ENCODE measurements at places on chromosomes 13 and 19. TPM values are rescaled to one million over a fixed set of nuclear protein-coding genes. Genes with fewer than 3 reads are reported as not detected.

IFI30 gene
- total RNA-seq: 72.3 TPM

PSENEN gene
- total RNA-seq: 30.1 TPM

ALOX5AP gene
- 69.9 TPM for total RNA-seq

IL4I1 gene
- total RNA-seq: 2.2 TPM

TSHZ3 gene
- total RNA-seq: 10.2 TPM

TIMM13 gene
- total RNA-seq: 19.4 TPM

CARS2 gene
- 45.9 TPM for total RNA-seq

ZNF442 gene
- 0.81 TPM for total RNA-seq

VSTM2B gene
- not detected for total RNA-seq

KL gene
- total RNA-seq: 1.1 TPM

FKRP gene
- total RNA-seq: 20.6 TPM

FFAR1 gene
- total RNA-seq: not detected

ICAM5 gene
- total RNA-seq: 0.49 TPM

MOB3A gene
- total RNA-seq: 50.9 TPM

NAPSA gene
- total RNA-seq: not detected

- no peak for DNase-seq
Measured at GRCh38 chr13:74794147-74794546, 659.9 kb upstream of the KLF12 start.

- no peak for DNase-seq
Measured at GRCh38 chr13:26785838-26786630, 25.4 kb upstream of the GPR12 start.

GRCh38 chr19:17404015-17404414 lies 1.4 kb downstream of the BST2 start:
- DNase-seq: no peak

GRCh38 chr13:21310220-21310619 lies 133.8 kb downstream of the MRPL57 start:
- DNase-seq: no peak

- no peak for DNase-seq
Measured at GRCh38 chr13:95176611-95177259, 124.5 kb downstream of the ABCC4 start.

DNA sequence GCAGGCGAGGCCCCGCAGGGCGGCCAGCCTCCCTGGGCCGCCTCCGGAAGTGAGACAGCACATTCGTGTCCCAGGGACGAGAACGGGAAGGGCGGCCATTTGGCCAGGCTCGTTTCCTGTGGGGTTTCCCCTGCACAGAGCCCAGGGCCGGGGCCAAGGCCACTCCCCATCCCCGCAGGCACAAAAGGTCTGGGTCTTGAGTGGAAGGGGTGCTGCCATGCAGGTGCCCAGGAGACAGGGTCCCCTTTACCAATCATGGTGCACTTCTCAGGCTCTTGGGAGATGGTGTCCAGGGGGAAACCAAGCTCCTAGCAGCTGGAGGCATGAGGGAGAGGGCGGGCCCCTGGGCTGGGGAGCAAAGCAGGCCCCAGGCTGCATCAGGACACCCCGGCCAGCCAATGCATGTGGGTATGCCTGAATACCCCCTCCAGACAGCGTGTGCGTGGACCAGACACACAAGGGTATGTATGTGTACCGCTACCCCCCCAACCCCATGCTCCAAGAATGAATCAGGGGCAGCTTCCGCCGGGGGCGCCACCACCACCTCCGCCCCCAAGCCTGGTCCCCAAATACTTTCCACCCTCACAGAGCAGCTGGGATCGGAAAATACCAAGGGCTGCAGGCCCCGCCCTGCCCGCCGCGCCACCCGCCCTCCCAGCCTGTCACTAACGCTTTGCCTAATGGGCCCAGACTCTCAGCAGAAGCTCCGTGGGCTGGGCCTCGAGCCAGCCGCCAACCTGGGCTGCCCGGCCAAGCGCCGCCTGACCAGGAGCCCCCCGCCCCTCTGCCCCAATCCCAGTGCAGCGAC lies 37.6 kb upstream of the NANOS3 start:
- peak; percentile 65 for DNase-seq

- no peak for DNase-seq
Measured at GRCh38 chr13:18944501-18945068, 237.0 kb downstream of the TUBA3C start.

GRCh38 chr19:5624741-5625278 lies 1.9 kb downstream of the SAFB start:
- no peak for DNase-seq

- DNase-seq: no peak
Measured at GRCh38 chr19:39599116-39599515, 3.2 kb upstream of the LGALS13 start.

DNA sequence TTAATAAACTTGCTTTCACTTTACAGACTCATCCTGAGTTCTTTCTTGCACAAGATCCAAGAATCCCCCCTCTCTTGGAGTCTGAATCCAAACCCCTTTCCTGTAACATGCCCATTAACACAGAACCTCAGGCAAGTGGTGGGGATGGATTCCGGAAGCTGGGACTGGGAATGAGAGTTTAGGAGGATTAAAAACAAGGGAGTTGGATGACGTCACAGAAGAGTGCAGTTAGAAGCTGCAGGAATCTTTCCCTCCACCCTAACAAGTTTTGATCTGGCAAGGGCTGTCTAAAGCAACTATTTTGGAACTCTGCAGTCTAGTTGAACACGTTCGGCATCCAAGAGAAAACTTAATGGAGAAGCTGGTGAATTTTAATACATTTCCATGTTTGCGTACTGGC lies 48.2 kb upstream of the PEPD start:
- DNase-seq: no peak

GRCh38 chr13:27839809-27840467 lies 47.7 kb downstream of the GSX1 start:
- no peak for DNase-seq

- no peak for DNase-seq
Measured at GRCh38 chr13:94280845-94281244, 198.6 kb downstream of the DCT start.

GRCh38 chr13:113815151-113816058 lies 48.5 kb downstream of the GAS6 start:
- DNase-seq: no peak

DNA sequence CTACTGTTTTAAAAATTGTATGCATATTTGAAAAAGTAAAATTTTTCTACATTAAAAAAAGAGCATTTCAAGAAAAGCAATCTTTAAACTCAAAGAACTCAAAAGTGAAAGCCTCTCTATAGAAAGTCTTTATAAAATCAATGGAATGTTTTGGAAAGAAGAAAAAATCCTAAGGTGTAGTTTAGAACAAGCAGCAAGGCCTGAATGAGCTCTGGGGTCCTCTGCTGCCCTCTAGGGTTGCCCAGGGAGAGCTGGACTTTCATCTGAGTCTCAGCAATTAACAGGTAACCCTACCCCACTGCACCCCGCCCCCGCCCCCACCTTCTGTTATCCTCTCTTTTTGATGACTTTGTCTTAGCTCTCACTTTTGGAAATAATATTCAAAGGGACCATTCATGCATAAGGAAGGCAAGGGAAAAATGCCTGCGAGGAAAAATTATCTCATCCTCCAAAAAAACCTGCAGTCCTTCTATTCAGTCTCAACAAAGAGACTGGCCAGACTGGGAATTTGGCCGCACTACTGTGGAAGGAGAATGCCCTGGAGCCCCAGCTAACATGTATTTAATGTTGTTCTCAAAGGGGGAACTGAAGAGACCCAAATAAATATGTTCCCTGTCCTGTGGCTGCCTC lies 24.1 kb downstream of the SLC25A30 start:
- no peak for DNase-seq

DNA sequence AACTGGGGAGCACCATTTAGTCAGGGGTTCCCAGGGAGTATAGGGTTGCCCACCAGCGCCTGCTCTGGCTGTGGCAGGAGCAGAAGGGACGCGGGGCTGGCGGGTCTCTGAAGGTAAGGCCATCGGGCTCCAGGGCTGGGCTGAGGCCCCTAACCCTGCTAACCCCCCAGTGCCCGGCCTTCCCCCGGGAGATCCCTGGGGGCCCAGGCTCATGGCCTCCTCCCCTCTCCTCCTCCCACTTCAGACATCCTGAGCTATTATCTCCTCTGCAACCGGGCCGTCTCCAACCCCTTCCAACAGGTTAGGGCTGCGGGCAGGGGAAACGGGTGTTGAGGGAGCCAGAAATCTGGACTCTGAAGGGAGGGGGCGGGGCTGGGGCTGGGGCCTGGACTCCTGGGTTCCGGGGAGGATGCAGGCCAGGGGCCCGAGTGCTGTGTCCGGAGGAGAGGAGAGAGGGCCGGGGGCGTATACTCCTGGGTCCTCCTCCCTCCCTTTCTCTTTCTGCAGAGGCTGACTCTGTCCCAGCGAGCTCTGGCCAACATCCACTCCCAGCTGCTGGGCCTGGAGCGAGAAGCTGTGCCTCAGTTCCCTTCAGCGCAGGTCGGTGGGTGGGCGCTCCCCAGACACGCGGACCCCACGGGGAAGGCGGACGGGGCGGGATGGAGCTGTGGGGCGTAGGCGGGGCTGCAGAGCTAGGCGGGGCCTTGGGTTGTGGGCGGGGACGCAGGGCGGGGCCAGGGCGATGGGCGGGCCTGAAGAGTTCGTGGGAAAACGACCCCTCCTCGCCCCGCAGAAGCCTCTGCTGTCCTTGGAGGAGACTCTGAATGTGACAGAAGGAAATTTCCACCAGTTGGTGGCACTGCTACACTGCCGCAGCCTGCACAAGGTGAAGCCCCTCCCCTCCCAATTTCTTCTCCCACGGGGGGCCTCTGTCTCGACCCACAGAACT lies 15.3 kb downstream of the TTYH1 start:
- no peak for DNase-seq

DNA sequence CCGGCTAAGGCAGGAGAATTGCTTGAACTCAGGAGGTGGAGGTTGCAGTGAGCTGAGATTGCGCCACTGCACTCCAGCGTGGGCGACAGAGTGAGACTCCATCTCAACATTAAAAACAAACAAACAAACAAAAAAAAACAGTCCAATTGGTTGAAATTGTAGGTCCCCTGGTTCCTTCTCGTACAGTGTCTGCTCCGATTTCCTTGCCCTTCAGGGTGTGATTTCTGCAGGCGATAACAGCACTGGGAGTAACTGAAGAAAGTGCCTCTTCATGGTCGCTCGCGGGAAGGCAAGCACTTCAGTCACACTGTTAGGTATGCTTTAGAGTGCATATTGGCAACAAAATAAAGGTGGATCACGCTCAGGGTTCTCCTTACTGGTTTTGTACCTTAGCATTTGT lies 39.7 kb downstream of the TPT1 start:
- DNase-seq: no peak

GRCh38 chr19:44232867-44233266 lies 20.5 kb downstream of the ZNF227 start:
- no peak for DNase-seq

DNA sequence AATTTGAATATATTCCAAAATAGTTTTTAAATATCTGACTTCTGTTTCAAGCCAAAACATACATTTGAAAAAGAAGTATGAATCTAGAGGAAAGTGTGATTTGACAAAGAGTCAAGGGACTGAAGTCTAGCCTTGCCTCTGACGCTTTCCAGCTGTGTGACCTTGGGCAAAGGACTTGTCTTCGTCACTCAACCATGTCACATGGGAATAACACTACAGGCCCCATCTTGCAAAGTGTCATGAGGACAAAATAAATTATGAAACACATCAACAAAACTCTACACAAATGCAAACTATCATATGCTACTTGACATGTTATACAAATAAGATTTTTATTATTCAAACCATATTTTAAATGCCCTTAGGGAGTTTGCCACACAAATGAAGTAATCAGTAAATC lies 73.0 kb downstream of the CYSLTR2 start:
- no peak for DNase-seq

GRCh38 chr13:114035583-114036531 lies 62.0 kb upstream of the C13orf46 start:
- no peak for DNase-seq

- no peak for DNase-seq
Measured at GRCh38 chr19:47417107-47417745, 2.1 kb downstream of the MEIS3 start.

DNA sequence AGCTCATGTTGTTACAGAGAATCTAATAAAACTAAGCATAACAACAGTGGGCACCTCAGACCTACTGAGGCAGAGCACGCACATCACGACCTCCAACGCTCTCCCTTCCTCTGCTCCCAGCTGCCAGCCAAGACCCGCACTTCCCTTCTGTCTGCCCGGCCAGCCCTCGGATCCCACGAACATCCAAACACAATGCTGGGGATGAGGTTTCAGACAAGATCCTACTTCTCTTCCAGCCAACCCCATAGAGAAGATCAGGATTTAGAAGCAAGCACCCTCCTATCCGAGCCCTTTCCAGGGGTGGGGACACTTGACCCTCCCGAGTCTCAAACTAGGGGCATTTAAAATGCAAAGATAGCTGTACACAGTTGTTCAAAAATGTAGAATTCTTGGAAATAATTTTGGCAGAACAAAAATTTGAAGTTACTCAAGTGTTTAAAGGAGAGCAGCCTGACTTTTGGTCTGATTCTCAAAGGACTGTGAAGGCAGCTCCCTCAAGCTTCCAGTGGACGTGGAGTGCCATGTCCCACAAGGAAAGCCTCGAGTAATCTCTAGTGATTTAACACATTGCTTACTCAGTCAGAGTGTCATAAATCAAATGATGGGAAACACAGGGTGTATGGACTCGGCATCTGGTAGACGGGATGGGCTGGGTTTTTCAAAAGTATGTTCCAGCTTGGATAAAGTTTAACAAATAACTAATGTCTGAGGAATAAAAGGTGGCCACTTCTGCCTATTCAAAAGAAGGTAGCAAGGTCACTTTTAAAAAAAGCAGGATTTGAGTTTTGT lies 32.8 kb downstream of the ANKRD10 start:
- no peak for DNase-seq

DNA sequence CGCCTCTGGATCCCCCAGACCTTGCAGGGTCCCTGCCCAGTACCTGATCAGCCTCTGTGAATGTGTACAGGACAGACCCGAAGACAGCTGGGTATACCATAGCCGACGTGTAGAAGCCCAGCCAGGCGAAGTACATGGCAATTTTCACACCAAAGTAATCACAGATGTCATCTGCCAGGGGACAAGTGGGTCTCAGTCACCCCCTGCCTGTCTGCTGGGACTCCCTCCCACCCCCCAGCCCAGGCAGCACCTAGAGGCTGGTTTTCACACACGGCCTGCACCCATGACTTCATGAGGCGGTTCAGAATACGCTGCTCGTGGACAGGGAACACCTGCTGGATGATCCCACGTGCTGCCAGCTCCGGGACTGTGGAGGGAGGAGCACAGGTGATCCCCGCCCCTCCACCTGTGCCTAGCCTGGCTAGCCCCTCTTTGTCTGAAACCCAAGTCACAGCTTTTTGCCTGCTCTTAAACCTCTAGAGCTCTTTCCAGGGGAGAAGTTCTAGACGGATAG lies 3.6 kb downstream of the ANO8 start:
- DNase-seq: no peak
